ENCODE measurements at places on chromosomes 2 and 18. TPM values are rescaled to one million over a fixed set of nuclear protein-coding genes. Genes with fewer than 3 reads are reported as not detected.

The LHCGR gene
- 0.11 TPM for total RNA-seq

- DNase-seq = no peak
Measured at GRCh38 chr2:104384961-104385360, 469.0 kb upstream of the POU3F3 start.

DNA sequence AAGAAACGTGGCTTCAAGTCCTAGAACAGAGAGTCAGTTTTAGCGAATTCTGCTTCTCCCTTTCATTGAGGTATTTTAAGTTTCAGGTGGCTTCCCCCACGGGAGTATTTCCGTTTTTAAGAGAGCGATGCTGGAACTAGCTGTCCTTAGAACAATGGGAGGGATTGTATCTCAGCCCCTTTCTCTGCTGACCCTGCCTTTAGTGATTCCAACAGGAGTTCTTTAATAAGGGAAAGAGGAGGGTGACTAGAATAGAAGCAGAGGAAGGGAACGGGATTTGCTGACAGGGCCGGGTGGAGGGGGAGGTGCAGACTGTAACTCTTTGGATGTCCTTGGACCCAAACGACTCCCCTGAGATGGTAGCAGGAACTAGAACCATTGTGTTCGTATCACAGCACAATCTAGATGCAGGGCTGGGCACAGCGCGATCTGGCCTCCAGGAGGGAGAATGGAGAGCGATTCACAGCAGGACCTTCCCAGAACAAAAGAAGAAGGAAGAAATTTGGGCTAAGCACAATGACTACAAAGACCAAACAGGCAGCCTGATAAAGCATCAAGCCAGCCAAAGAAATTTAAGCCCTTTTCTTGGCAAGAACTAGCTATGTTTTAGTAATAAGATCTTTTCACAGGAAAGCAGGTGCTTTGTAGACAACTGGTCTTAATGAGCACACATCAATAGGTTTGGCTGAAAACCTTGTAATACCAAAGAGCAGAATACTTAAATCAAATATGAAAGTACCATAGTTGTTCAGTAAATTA is 15.8 kb upstream of the RTTN start:
- no peak for DNase-seq

DNA sequence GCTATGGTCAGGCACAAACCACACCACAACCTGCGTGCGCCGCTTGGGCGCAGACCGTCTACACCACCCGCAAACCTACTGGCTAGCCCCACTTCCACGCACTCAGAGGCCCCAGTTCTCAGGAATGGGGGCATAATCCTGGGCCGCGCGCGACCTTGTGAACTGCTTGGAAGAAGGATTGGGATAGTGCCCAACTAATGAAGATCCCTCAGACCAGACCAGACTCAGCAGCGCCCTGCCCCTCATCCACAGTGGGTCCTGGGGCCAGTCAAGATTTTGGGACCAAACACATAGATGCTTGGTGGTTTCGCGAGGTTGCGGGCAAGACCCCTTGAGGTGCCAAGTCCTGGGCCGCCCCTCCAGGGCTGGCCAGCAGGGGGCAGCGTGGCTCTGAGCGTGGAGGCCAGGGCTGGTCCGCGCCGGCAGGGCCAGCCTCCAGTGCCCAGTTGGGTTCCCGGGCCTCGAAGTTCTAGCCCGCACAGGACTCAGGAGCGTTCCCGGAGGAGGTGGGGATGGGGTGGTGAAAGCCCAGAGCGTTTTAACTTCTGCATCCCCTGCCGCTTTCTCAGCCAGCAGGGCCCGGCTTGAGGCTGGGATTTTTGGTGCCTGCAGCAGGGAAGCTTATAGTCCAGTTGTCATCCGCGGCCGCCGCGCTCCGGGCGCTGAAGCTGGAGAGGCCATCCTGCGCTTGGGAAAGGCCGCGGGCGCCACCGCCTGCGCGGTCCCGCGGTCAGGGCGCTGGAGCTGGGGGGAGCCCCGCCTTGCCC is 8.3 kb downstream of the OSR1 start:
- DNase-seq = no peak

The FASTKD2 gene
- total RNA-seq = 32.1 TPM

- no peak for DNase-seq
Measured at GRCh38 chr2:172461591-172462372, 34.4 kb downstream of the ITGA6 start.

The HNRNPLL gene
- 3.2 TPM for total RNA-seq

- no peak for DNase-seq
Measured at GRCh38 chr2:43421194-43421593, 174.6 kb downstream of the THADA start.

GRCh38 chr18:10579079-10579867 is 53.4 kb downstream of the NAPG start:
- no peak for DNase-seq

DNA sequence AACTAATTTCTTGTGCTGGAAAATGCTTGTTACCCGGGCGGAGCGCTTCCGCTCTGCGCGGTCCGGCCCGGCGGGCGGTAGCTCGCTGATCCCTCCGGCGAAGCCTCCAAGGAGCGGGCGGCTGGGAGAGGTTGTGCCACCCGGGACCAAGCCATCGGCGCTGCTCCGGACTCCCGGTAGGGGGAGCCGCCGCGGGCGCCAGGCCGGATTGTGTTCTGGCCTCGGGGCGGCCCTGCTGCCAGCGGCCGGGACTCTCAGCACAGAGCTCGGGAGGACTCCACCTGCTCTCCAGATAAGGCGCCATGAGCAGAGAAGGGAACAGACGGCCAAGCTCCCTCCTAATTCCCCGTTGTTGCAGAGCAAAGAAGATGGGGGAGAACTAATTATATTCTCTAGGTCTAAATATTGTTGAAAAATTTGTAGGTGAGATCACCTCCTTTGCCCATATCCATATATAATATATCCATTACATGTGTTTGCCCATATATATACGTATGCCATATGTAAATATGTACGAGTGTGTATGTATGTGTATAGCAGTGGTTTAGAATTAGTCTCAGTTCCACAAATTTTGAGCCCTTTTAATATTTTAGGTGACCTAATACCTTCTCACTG is 13.8 kb upstream of the SATB2 start:
- no peak for DNase-seq

DNA sequence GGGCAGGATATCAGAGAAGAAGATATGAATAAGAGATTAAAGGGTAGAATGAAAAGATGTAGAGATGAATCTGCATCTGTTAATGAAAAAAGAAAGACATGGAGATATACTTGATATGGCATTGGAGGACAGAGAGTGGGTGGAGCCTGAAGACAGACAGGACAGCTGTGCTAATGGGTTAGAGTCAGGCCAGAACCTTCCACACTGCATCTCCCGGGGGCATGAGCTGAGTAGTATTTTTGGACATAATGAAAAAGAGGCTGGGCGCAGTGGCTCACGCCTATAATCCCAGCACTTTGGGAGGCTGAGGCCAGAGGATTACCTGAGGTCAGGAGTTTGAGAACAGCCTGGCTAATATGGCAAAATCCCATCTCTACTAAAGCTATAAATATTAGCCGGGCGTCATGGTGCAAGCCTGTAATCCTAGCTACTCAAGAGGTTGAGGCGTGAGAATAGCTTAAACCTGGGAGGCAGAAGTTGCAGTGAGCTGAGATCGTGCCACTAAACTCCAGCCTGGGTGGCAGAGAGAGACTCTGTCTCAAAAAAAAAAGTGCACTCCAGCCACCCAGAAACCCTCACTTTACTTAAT is 11.4 kb downstream of the FLACC1 start:
- DNase-seq = no peak

DNA sequence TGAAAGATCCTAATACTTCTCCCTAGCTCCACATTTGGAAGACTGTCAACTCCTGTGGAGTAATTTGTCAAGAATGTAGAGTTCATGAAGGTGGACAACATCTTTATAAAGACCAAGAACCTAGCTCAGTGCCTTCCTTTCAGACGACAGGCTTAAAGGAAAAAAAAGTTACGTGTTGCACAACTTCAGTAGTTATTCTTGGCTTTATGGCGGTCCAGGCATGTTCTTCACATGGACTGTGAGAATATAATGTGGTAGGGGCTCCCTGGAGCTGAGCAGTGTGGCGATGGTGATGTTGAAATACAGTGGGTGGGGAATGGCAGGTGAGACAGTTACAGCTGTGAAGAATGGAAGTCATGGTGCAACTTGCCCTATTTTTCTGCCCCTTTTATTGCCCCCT is 3.9 kb downstream of the TAF1B start:
- DNase-seq = no peak

The SCN7A gene
- total RNA-seq = not detected

The MYO1B gene
- total RNA-seq = 3.6 TPM

The TBR1 gene
- total RNA-seq = not detected

DNA sequence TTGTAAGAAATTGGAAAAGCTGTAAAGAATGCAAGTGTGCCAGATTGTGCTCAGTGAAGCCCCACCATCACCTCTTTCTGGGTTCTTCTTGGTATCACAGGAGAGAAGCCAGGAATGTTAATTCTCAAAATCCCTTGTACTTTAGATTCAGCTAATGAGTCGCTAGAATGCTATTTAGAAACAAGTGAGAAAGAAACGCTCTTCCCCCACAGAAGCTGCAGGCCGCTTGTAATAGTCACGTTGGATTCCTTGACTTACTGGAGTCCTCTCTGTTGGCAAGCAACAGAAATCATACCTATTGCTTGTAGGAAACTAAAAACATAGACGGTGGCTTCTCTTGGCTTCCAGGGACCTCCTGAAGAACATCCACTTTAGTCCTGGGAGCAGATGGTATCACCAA is 375.6 kb upstream of the LRATD1 start:
- DNase-seq = no peak

GRCh38 chr2:208266936-208267335 is 881 bp downstream of the PIKFYVE start:
- no peak for DNase-seq

DNA sequence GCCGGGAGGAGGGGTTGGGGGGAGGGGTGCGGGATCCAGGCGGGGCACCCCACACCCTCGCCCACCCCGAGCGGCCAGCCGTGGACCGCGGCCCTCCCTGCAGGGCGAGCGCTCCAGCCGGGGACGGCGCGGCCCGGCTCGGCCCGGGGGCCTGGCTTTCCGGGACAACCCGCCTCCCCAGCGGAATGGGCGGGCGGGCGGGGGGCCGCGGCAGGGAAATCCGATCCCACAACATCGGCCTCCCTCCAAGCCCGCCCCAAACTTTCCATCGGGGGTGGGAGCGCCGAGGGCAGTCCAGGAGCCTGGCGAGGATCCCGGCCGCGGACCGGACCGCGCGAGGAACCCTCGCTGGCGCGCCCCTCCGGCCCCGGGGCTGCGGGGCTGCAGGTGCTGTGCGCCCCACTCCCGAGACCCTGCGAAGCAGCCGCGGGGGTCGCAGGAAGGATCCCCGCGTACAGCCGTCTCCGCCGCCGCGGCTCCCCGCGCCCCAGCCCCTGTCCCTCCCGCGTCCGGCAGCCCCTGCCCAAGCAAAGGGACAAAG is 529 bp downstream of the SEMA4C start:
- DNase-seq = no peak
